Activated CD8-positive, alpha-beta T cell treated with anti-CD3 and anti-CD28 coated beads, Interleukin-2, amount 10 ng/mL, durations not matched to agents 7 days and 5 days (primary cell): ENCODE measurements at places on chromosomes 16 and 17. TPM values are rescaled to one million over a fixed set of nuclear protein-coding genes. Genes with fewer than 3 reads are reported as not detected.

The ZG16 gene
- not detected for total RNA-seq

The NACA2 gene
- not detected for total RNA-seq

The TMC6 gene
- total RNA-seq = 407 TPM

The MFAP4 gene
- not detected for total RNA-seq

The ZPBP2 gene
- not detected for total RNA-seq

The IL17C gene
- 0.37 TPM for total RNA-seq

The TBC1D3I gene
- total RNA-seq = 0.31 TPM

- no peak for DNase-seq
These were observed 13.8 kb upstream of the TMEM92 start for GRCh38 chr17:50260501-50260911.

DNA sequence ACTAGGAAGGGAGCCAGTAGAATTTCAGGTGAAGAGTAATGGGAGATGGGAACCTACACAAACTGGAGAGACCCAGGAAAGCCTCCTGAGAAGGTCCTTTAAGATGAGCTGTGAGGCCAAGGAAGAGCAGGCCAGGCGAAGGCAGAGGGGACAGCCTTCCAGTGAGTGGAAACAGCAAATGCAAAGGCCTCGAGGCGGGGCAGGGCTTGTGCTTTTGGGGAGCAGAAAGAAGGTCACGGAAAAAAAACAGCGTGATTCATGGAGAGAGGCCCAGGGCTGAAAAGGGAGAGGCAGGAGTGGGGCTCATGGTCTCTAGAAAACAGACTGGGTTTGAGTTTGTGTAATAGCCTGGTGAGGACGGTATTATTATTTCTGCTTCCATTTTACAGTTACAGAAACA is 386.5 kb upstream of the ASIC2 start:
- no peak for DNase-seq

- DNase-seq = no peak
These were observed 4.7 kb downstream of the NAGPA start for GRCh38 chr16:5028950-5029475.

- no peak for DNase-seq
These were observed 50.0 kb upstream of the CCL1 start for GRCh38 chr17:34412965-34413441.

GRCh38 chr17:74922172-74922571 is 883 bp downstream of the USH1G start:
- no peak for DNase-seq

DNA sequence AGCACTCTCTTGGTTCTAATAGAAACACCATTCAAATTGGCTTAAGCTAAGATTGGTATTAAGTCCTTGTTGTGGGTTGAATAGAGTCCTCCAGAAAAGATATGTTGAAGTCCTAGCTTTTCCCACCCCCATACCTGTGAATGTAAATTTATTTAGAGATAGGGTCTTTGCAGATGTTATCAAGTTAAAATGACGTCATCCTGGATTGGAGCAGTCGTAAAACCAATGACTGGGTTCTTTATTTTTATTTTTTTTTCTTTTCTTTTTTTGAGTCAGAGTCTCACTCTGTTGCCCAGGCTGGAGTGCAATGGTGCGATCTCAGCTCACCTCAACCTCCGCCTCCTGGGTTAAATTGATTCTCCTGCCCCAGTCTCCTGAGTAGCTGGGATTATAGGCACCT is 658.6 kb upstream of the RBFOX1 start:
- DNase-seq = no peak

- DNase-seq = no peak
These were observed 23.9 kb downstream of the PEMT start for GRCh38 chr17:17567631-17568030.

- no peak for DNase-seq
These were observed 334.8 kb upstream of the HSBP1 start for GRCh38 chr16:83472776-83473501.

DNA sequence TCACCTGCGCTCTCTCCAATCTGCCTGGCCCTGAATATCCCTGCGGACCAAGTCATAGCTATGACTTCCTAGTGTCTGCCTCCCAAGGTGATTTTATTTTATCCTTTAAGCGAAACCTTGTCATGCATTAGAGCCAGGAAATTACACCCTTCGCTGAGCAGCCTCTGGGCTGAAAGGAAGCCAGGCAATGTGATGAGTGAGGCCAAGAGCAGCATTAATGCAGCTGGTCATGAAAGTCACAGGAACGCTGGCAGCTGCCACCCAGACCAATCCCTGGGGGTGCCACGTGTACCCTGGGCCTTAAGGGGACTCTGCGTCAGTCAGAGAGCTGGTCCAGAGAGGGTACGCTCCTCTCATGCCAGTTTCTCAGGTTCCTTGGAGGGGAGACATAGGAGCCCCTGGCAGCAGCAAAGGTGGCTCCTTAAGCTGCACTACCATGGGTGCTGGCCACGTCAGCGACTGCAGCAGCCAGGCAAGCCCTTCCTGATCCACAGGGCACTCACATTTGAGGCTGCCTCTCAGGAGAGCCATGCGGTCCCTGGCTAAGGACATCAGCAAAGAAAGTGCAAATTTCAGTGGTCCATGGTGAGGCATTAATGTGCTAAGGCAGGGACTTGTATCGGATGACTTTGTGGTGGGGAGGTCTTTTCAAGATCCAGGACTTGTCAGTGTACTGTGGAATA is 42.7 kb upstream of the WSCD1 start:
- DNase-seq = no peak

DNA sequence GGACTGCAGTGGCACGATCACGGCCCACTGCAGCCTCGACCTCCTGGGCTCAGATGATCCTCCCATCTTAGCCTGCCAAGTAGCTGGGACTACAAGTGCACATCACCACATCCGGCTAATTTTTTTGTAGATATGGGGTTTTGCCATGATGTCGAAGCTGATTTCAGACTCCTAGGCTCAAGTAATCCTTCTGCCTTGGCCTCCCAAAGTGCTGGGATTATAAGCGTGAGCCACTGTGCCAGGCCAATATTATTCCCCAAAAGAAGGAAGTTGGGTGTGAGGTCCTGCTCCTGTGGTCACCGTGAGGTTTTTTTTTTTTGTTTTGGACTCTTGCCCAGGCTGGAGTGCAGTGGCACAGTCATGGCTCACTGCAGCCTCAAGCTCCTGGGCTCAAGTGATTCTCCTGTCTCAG is 1.5 kb downstream of the AMZ2 start:
- peak; percentile 43 for DNase-seq

DNA sequence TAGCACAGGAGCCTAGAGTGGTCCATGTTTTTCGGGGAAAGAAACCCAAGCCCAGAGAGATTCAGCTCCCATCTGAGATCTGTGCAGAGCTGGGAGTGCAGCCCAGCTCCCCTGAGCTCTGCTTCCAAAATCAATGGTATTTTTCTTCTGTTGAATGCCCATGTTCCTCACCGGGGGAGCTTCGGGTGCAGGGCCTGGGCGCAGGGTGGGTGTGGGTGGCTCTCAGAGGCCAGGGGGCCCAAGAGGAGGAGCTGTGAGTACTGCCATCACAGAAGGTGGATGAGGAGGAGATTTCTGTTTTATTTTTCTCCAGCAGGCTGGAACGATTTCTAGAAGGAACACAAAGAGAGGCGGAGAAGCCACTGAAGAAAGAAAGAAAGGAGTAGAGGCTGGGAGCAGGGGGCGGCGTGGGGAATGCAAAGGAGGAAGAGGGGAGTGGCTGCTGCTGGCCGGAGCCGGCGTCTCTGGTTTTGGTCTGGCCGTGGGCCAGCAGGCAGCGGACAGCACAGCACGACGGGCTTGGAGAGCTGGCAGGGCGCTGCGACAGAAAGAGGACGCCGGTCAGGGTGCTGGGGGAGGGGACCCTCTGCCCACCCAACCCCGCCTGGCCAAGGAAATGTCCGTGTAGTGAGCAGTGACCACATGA is 76.2 kb upstream of the KSR1 start:
- DNase-seq = no peak

GRCh38 chr17:32496395-32497073 is 9.7 kb downstream of the CDK5R1 start:
- DNase-seq = no peak

- no peak for DNase-seq
These were observed 31.3 kb upstream of the KPNB1 start for GRCh38 chr17:47618410-47618809.
